AG04450 (cell line): ENCODE measurements at places on chromosomes 12 and 14.
A peak's percentile ranks its signal among the peaks of the same experiment; 100 is the strongest.

- DNase-seq, result no peak
These were observed 268.6 kb downstream of the SLC6A15 start for GRCh38 chr12:84643993-84644392.

DNA sequence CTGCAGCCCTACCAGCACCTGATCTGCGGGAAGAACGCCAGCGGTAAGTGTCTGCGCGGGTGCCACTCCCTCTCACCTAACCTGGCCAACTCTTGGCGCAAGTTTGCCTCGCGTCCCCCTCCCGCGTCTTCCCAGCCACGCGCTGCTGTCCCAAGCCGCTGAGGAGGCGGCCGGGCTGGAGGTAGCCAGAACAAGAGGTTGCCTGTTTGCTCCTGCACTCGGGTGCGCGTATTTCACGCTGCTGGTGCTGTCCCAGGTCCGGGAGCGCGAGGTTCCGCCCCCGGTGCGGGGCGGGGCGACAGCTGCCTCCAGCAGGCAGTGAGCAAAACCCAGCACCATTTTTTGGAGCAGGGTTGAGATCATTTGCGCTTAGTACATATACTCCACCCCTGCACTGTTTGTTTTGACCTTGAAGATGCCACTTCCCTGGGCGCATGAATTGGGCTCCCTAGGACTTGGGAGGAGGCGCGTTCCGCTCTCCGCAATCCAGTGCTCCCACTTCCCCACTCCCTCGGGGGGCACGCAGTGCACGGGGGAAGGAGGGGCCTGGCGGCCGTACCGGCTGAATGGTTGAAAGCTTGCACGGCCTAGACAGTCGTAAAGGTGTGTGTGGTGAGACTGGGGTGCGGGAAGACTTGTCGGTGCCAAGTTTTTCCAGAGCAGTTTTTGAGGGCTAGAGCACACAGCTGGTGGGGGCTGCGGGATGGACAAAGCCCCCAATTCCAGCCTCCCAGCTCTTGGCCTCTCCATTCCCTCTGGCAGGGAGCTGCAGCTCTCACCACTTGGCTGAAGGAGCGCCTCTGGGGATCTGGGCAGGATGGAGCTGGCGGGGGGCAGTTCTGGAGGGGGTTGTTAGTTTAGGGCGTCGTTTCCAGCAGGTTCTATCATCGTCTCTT, 226.9 kb upstream of the CRY1 start:
- DNase-seq, result no peak

GRCh38 chr14:69953266-69953915, 74.2 kb downstream of the SMOC1 start:
- no peak for DNase-seq

DNA sequence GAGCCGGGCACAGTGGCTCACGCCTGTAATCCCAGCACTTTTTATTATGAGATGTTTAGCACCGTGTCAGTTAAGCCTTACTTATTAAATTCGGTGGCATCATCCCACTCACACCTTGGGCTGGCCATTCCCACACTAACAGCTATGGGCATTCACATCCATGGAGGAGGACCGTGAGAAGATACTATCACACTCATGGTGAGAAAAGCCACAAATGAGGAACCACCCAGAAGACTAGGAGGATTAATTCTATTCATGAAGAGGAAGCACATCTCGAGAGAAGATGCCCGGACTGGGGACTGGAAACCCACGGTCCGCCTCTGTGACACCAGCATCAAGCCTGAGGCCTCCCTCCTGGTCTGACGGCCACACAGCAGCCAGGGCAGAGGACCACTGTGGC, 4.9 kb downstream of the CDC42BPB start:
- no peak for DNase-seq

- DNase-seq, result peak; percentile 59
These were observed 41.8 kb downstream of the R3HDM2 start for GRCh38 chr12:57389033-57389432.

DNA sequence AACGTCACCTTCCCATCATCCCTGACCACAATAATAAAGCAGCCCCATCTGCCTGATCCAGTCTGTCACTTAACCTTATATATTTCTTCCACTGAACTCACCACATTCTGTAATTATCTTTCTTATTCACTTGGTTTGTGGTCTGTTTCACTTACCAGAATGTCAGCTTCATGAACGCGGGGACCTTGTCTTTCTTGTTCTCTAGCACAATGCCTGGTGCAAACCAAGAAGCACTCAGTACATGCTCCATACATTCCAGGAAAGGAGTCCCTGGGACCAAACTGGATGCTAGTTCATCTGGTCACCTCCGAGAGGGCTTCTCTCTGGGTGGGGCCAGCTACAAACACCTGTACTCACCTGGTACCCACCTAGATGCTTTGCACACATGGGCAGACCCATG, 17.4 kb upstream of the ANKRD33 start:
- no peak for DNase-seq

GRCh38 chr12:109925185-109925840, 25.2 kb downstream of the TCHP start:
- no peak for DNase-seq

DNA sequence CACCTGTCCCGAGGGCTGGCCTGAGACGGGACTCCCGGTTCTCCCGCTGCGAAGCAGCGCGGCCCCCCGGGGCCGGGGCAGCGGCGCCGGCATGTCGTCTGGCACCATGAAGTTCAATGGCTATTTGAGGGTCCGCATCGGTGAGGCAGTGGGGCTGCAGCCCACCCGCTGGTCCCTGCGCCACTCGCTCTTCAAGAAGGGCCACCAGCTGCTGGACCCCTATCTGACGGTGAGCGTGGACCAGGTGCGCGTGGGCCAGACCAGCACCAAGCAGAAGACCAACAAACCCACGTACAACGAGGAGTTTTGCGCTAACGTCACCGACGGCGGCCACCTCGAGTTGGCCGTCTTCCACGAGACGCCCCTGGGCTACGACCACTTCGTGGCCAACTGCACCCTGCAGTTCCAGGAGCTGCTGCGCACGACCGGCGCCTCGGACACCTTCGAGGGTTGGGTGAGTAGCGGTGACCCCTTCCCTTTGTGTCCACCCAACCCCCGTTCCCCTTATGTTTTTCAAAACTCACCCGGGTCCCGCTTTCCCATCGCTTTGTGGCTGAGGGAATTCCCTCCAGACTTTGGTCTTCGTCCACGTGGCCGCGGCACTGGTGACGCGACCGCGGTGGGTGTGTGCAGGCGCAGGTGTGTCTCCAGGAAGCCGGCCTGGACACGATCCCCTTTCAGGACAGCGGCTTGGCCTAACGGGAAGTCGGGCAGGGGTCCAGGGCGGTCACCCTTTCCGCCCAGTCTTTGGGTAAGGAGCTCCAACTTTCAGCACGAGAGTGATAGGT, 826 bp downstream of the PRKCH start:
- DNase-seq, result no peak

- no peak for DNase-seq
These were observed 92.8 kb upstream of the KCNA1 start for GRCh38 chr12:4816744-4817525.

DNA sequence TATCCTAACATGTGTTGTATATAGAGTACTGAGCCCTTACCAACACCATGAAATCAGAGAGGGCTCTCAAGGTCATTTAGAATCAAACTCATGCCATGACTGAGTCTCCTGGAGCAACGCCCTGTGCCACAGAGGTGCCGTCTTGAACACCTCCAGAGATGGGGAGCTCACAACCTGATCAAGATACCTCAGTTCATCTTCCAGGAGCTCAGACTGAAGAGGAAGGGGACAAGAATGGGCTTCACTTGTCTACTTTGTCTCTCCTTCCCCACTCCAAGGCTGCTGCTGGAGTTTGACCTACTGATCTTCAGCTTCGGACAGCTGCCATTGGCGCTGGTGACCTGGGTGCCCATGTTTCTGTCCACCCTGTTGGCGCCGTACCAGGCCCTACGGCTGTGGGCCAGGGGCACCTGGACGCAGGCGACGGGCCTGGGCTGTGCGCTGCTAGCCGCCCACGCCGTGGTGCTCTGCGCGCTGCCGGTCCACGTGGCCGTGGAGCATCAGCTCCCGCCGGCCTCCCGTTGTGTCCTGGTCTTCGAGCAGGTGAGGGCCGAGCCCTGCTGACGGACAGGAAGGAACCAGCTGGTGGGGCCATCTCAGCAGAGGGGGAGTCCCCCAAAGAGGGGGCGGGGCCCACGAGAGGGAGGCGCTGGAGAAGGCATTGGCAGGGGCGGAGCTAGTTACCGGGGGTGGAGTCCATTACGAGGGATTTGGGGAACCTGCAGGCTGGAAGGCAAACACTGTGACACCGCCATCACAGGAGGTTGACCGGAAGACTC, 12.0 kb downstream of the SOAT2 start:
- no peak for DNase-seq

- no peak for DNase-seq
These were observed 20.1 kb downstream of the TGFB3 start for GRCh38 chr14:75961662-75962061.

DNA sequence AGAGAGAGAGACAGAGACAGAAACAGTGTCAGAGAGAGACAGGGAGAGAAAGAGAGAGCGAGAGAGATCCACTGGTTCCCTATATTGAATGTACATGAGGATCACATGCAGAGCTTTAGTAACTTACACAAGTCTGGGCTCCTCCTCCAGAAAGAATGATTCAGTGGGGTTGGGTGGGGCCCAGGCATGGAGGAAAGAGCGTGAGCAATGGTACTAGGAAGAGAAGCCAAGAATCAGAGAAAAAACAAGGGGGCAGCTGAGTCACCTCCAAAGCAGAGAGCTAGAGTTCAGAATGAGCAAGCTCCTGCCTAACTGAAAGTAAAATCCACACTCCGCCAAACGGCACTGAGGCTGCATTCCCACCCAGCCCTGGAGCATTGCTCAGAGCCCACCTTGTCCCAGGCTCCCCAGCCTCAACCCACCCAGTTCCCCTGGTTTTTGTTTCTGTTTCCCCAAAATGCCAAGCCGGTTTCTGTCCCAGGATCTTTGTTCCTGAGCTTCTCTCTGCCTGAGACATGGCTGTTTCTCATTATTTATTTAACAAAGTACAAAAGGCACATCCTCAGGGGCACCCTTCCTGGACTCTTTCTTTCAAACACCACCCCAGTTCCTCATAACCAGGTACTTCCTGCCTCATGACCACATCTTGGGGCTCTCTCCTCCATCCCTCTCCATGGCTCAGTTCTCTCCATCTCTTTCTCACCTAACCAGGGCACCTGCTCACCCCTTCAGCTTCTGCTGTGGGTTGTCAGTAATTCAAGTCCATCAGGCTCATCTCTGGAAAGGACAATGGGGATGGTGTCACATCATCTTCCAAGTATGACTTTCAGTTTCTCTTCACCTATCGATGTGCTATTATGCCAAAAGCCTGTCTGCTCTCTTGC, 670.3 kb upstream of the TBX3 start:
- peak; percentile 93 for DNase-seq

GRCh38 chr14:58944968-58945356, 243.5 kb upstream of the DAAM1 start:
- DNase-seq, result no peak

DNA sequence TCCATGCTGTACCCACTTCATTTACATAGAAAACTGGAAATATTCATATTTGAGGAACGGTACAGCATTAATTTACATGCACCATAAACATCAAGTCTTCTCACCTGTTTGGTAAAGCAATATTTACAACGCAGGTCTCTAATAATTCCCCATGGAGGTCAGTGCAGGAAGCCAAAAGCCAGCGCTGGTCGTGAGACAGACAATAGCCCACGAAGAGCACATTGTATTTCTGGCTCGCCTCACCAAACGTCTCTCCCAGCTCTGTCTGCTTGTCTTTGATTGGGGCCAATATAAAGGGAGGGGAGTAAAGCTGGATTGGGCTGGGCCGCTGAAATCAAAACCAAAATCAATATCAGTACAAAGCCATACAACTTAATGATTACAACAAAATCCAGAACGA, 302.1 kb downstream of the MED13L start:
- no peak for DNase-seq

- DNase-seq, result peak; percentile 8
These were observed 76.9 kb upstream of the REP15 start for GRCh38 chr12:27619308-27619707.

- no peak for DNase-seq
These were observed 51.4 kb downstream of the A2M start for GRCh38 chr12:9064201-9064814.

DNA sequence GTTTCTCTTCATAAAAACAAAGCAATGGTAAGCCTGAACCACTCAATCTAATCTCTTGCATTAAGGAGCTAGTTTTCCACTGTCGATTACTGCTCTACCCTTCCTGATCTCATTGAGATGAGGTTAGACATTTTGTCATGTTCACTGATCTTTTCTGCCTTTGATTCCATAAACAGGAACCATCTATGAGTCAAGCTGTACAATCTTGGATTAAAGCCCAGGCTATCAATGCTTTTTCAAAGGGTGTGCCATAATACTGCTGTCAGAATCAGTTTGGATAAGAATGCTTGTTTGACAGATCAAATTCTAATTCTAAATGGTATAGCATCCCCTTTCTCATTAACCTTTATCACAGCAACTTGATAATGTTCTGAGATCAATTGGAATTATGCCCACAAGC, 16.1 kb downstream of the GRIP1 start:
- no peak for DNase-seq

DNA sequence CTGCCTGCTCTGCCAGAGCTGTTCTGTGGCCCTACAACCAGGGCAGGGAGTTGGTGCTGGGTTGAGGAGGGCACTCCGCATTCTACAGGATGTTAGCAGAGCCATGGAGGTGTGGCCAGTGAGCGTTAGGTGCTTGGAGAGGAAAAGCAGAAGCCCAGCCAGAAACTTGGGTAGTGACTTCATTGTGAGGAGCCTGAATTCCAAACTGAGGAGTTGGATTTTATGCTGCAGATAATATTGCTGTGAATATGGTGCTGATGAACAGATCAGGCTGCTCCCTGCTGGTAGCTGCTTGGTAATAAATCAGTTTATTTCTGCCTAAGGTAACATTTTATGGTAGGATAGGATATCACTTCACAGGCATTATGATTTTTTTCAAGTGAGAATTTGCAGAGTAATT, 7.1 kb upstream of the CCDC175 start:
- no peak for DNase-seq

DNA sequence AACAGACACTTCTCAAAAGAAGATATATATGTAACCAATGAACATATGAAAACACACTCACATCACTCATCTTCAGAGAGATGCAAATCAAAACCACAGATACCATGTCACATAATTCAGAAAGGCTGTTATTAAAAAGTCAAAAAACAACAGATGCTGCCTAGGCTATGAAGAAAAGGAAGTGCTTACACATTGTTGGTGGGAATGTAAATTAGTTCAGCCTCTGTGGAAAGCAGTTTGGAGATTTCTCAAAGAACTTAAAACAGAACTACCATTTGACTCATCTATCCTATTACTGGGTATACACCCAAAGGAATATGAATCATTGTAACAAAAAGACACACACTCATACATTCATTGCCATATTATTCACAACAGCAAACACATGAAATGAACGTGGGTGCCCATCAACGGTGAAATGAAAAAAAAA, 35.1 kb downstream of the EIF2S3B start:
- DNase-seq, result no peak

GRCh38 chr12:100184549-100185145, 16.0 kb upstream of the ACTR6 start:
- no peak for DNase-seq

- no peak for DNase-seq
These were observed 360.4 kb downstream of the PCNX1 start for GRCh38 chr14:71267691-71268090.
